ENCODE measurements at places on chromosomes 16 and 17.

DNA sequence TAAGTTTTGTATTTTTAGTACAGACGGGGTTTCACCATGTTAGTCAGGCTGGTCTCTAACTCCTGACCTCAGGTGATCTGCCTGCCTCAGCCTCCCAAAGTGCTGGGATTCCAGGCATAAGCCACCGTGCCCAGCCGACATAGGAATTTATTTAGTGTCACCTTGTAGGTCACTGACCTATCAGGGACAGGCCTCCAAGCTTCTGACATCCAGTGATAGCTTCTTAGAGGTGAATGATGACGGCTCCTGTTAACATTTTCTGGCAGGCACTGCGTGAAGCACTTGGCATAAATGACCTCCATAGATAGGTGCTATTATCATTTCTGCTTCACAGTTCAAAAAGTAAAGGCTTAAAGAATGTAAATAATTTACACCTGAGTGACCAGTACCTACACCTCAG is 71.6 kb downstream of the RBFOX1 start:
- no peak for DNase-seq

DNA sequence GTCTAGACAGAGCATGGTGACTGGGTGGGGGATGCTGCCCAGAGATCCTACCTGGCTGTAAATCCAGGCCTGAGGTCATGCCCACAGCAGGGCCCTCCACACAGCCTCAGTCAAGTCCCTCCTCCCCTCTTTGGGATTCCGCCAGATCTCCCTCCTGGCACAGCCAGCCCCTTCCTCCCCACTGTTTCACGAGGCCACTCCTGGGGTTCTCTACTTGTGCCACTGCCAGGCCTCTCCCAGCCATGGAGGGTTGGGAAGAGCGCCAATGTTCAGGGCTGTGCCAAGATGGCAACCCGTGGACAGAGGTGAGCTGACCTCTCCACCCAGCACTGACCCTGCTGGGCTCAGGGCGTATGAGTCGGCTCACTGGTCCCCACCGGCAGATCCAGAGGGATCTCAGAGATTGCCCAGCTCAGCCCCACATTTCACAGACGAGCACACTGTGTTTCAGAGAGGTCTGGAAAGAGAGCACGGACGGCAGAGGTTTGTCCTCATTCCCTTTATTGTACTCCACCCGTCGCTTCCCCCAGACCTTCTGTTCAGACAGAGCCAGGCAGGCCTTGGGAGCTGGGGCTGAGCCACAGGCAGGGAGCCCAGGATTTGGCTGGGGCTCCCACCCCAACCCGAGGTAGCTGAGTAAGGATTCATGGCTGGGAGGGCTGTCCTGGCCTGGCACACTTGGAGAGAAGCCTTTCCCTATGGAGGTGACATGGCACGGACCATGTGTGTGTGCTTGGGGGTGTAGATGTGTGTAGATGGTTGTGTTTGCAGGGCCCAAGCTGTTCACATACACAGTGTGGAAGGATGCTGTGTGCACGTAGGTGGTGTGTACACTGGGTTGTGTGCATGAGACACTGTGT is 3.5 kb upstream of the CAMKK1 start:
- no peak for DNase-seq

GRCh38 chr17:55532670-55533069 is 21.4 kb upstream of the SMIM36 start:
- no peak for DNase-seq

DNA sequence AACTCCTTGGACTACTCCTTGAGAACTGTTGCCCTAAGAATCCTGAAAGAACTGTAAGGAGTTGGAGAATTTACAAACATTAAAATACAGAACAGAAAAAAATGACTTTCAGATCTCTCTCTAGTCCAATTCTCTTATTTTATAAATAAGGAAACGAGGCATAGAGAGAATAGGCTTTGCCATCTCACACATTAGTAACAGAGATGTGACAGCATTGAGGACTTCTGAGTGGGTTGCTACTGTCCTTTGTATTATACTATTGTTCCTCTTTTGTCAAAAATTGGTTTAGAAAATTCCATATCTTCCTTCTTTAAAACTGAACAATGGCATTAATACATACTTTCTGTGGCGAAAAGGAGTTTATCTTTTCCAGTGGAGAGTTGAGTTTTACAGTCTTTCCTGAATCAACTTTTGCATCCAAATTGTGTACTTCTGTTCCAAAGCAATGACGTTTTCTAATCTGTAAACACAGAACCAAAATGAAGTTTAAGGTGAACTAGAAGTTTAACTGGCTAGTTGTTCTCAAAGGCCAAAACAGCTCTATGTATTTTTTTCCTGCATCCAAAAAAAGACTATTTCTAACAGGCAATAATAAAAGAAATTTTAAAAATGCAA is 16.5 kb downstream of the BRIP1 start:
- DNase-seq, result no peak

DNA sequence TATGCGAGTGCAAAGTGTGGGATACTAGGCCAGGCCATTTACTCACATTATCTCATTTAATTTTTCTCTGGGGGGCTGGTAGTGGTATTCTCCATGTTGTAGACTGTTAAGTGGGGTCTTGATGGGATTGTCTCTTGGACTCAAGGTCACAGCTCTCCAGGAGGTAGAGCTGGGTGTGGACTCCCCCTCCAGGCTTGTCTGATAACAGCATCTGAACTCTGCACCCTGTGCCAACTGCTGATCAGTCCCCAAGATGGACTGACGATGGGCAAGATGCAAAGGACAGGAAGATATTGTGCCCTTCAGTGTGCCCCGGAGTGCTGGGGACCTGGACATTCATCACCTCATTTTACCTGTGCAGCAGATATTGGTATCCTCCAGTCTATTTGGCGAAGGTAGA is 147.8 kb downstream of the MSI2 start:
- DNase-seq, result no peak

DNA sequence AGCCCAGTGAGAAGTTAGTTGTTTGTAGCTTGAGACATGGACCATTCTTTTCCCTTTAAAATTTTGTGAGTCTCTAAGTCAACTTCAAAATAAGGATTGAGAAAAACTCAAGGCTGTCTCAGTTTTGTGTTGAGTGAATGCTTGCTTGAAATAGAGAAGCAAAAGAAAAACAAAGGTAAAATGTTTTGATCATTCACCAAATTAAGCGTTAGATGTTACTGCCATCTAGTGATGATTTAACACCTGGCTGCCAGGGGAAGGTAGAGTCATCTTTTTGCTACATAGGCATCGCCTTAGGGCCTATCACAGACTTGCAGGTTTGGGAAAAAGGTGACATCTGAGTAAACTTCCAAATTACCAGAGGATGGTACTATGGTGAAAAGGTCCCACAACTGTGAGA is 74.4 kb downstream of the PCTP start:
- DNase-seq, result no peak

- no peak for DNase-seq
These were observed 189.8 kb downstream of the USP22 start for GRCh38 chr17:20852990-20853370.

DNA sequence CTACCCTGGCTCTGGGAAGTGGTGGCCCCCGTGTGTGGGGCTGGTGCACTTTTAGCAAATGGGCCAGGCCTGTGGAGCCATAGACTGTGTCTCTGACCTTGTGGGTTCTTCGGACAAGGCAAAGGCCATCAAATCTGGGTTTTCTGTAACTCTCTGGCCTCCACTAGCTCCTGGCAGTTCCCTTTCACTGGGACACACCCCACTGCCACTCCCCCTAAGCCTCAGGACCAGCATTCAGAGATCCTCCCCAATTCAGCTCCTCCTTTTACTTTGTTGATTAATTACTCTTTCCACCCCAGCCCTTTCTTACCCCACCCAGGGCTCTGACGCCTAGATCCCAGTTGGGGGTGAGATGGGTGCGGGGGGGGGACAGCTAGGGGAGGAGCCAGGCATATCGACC is 53.9 kb upstream of the IRX3 start:
- no peak for DNase-seq

GRCh38 chr17:34726536-34727384 is 147.4 kb downstream of the TMEM132E start:
- DNase-seq, result no peak

DNA sequence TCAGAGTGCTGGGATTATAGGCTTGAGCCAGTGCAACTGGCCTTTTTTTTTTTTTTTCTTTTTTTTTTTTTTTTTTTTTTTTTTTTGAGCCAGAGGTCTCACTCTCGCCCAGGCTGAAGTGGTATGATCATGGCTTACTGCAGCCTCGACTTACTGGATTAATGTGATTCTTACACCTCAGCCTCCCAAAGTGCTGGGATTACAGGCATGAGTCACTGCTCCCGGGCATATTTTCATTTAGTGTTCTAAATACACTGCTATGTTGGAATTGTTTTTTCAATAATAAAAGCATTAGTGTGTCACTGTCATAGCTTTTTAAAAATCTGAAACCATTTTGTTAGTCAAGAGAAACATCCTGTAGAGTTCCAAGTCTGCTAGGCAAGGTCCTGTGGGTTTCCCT is 40.3 kb downstream of the NDE1 start:
- DNase-seq, result peak; percentile 13

DNA sequence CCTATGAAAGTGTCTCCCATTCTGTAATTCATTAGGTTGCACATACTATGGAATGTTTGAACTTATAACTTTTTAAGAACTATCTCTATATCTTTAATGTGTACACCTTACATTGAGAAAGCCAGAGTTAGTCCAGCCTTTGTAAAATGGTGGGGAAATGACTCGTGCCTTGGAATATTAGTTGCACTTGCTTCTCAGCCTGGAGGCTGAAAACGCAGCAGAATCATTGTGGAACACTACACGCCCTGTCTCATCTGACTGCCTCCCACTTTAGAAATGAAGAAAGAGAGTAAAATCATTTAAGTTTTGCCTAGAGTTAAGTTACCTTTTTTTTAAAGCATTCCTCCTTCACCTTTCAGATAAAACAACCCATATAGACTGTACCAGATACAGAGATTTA is 90.7 kb upstream of the WSB1 start:
- DNase-seq, result no peak

- DNase-seq, result no peak
These were observed 19.7 kb downstream of the OSBPL7 start for GRCh38 chr17:47801906-47802305.

DNA sequence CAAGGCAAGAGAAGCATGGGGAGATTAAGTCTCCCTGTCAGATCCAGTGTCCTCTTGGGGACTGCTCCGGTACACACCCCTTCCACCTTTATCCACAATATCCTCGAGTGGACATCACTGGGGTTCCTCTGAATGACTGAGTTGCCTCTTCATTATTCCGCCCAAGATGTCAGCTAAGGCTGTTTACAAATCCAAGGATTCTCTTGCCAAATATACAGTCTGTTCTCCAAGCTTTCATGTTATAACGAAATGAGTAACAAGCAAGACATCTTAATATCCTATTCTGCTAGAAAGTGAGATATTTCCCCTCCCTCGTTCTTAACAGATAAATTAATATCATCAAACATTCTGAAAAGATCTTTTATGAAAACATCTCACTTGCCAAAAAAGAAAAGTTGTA is 314.1 kb upstream of the IRX5 start:
- DNase-seq, result no peak

- DNase-seq, result no peak
These were observed 23.6 kb upstream of the GPRC5C start for GRCh38 chr17:74408262-74408661.

GRCh38 chr16:10386517-10387100 is 748 bp downstream of the ATF7IP2 start:
- DNase-seq, result no peak

DNA sequence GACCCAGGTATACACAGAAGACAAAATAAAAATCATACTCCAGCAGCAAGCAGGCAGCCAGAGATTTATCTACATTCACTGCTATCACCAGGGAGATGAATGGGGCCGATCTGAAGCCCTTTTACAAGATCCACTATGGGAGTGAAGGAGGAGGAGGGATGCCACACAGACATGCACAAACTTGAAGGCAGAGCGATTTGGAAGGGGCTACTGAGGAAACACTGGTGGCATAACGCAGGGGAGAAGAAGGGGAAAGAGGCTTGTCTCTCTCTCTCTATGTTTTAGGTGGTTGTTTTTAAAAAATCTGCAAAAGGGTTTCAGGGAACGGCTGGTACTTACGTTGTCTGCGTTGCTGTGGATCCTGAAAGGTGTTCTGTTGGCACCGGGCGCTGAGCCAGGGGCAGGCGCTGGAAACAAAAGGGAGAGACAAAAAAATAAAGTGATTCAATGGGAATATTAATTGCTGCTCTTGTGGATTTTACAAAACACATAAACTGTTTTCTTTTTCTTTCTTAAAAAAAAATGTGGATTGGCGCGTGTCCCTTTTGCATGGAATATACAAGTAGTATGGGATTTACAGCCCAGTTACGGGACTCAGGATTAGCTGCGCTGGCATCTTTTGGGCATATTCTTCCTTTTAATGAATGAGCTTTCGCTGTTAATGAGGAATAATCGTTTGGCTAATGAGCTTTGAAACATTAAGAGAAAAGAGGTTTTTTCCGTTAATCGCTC is 255.3 kb upstream of the PMFBP1 start:
- DNase-seq, result no peak

- no peak for DNase-seq
These were observed 47.3 kb upstream of the TBX2 start for GRCh38 chr17:61352408-61352770.

- no peak for DNase-seq
These were observed 4.8 kb downstream of the CYB5D2 start for GRCh38 chr17:4147751-4148310.

DNA sequence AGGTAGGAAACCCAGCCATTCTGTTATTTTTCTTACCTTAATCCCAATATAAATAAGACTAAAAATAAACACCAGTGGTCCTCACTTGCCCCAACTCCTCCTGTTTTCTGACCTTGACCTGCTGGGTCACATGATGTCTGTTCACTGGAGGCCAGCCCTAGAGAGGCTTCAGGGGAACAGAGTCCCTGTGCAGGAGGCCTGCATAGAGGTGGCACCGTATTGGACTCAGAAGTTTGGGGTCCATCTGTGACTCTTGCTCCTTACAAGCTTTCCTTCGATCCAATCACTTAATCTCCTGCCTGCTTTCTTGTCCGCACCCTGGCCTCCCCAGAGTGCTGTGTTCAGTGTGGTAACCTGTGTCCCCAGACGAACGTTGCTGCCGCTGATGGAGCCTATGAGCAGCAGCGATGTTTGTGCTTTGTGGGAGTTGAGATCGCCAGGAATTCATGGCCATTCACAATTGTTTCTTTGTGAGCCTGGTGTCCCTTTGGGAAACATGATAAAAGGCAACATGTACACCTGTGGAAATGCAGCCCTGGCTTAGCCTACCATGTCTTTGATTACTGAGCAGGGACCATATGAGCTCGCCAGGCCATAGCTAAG is 4.7 kb downstream of the IGSF6 start:
- DNase-seq, result no peak
